HCT116 (cell line): ENCODE measurements at places on chromosomes 7 and 10. TPM values are rescaled to one million over a fixed set of nuclear protein-coding genes. Genes with fewer than 3 reads are reported as not detected.

DNA sequence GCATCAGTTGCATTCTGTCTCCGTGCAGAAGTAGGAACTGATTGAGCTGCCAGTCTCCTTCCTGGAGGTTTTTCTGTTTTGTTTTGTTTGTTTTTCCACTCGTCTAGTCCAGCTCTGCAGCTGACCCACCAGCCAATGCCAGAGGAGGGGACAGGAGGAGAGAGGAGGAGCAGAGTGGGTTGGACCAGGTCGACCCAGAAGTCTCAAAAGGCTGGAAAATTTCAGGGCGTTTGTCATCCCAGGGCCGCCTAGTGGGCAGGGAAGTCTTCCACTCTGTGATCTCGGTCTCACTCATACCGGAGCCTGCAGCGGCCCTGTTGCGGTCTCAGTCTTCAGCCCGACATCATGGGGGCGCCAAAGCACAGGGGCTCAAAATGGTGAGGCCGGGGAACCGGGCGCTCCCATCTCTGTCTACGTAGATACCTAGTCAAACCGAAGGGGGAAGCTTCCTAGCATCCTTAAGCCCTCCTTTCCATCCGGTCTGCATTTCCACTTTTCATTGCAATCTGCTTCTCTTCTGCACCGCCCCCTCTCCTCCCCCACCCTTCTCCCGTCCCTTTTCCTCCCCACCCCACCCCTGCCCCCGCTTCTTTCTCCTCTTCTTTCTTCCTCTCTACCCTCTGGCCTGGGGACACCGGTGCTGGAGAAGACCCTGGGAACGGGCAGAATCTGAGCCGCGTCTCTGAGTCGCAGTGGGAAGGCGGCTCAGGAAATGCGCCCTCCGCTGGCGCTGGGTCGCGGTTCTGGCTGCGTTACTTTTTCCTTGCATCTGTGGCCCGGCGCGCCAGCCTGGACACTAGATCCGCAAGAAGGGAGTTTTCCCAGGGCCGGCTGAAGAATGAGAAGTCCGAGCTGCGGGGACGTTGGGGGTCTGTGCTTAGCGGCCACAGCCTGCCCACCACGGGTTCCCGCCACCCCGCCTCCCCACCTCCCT lies 16.2 kb upstream of the PAX2 start:
- H3K4me3 ChIP-seq: peak overlapping the region; percentile 62
- H3K4me1 ChIP-seq: peaks cover 37% of the 10 kb centered on the region
- peak overlapping the region; percentile 37 for H3K27ac ChIP-seq
- peak; percentile 87 for DNase-seq

DNA sequence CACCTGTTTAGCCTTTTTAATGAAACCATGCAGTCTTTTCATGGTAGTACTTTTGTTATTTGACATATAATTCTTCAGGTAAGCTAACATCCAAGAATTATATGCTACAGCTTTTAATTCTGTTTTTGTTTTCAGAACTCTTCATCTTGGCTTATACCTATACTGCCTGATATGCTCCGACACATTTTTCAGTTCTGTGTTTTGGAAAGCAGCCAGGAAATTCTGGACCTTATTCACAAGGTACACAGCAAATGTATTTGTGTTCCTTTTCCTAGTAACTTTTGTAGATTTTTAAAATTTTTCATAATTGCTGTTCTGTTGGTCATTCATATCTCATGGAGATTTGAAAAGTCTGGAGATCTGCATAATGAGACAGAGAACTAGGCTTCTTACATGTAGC lies 56.7 kb downstream of the BTAF1 start:
- H3K27me3 ChIP-seq: no peaks in the 10 kb centered on the region
- H3K4me1 ChIP-seq: no peaks in the 10 kb centered on the region
- peaks cover 14% of the 10 kb centered on the region for H3K36me3 ChIP-seq
- H3K27ac ChIP-seq: no peak overlapping the region

GRCh38 chr10:22552888-22553378 lies 161.4 kb downstream of the PIP4K2A start:
- H3K27me3 ChIP-seq: no peaks in the 10 kb centered on the region
- no peaks in the 10 kb centered on the region for H3K4me1 ChIP-seq
- no peak overlapping the region for H3K4me3 ChIP-seq
- DNase-seq: no peak

GRCh38 chr10:112519133-112519761 lies 72.2 kb downstream of the VTI1A start:
- peak overlapping the region; percentile 23 for H3K4me3 ChIP-seq
- peak; percentile 100 for DNase-seq
- peaks cover 86% of the 10 kb centered on the region for H3K4me1 ChIP-seq
- H3K27me3 ChIP-seq: no peaks in the 10 kb centered on the region
- peak overlapping the region; percentile 94 for H3K27ac ChIP-seq

DNA sequence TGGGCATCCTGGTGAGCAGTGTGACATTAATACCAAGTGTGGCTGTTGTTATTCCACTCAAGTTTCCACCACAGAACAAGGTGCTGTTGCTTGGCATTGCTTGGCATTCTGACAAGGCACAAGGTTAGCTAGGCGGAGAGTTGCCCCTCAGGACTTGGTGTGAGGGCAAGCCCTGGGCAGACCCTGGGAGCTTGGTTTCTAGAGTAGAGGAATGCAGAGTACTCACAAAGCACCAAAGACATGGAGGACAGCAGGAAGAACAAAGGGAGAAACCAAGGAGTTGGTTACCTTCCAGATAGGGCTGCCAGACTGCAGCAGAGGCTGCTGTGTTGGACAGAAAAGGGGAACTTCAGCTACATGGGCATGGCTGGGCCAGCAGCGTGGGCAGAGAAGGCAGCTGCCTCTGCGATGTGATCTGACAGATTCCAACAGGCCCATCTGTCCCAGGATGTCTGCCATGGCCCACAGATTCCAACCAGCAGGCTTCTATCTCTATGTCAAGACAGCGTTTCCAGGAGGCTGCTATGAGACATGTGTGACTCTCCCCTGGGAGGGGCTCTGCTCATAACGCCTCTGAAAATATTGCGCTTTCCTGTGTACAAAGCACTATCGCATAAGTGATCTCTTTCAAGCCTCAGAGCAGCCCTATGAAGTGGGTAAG lies 1.8 kb downstream of the GOLGA7B start:
- no peak for DNase-seq
- H3K4me1 ChIP-seq: peaks cover 4% of the 10 kb centered on the region; the same call in 1 of the 2 replicates
- peaks cover 7% of the 10 kb centered on the region; the same call in 1 of the 2 replicates for H3K27me3 ChIP-seq
- H3K27ac ChIP-seq: no peak overlapping the region
- no peak overlapping the region for H3K4me3 ChIP-seq

- no peaks in the 10 kb centered on the region for H3K4me1 ChIP-seq
- H3K27me3 ChIP-seq: no peaks in the 10 kb centered on the region
- H3K36me3 ChIP-seq: no peaks in the 10 kb centered on the region
- no peak for DNase-seq
- no peak overlapping the region for H3K4me3 ChIP-seq
- no peak overlapping the region for H3K27ac ChIP-seq
Observed at GRCh38 chr10:50369931-50370330, 118.6 kb upstream of the ASAH2 start.

GRCh38 chr10:4568731-4569130 lies 257.3 kb upstream of the AKR1E2 start:
- no peaks in the 10 kb centered on the region for H3K36me3 ChIP-seq
- H3K4me1 ChIP-seq: no peaks in the 10 kb centered on the region
- no peaks in the 10 kb centered on the region for H3K27me3 ChIP-seq
- H3K27ac ChIP-seq: no peak overlapping the region
- no peak overlapping the region for H3K4me3 ChIP-seq

- peaks cover 63% of the 10 kb centered on the region for H3K36me3 ChIP-seq
- no peaks in the 10 kb centered on the region for H3K4me1 ChIP-seq
- no peak overlapping the region for H3K4me3 ChIP-seq
- no peak for DNase-seq
Observed at GRCh38 chr7:55200441-55200840, 164.7 kb upstream of the LANCL2 start.

GRCh38 chr7:40822861-40823260 lies 688.1 kb downstream of the SUGCT start:
- H3K36me3 ChIP-seq: no peaks in the 10 kb centered on the region
- H3K27me3 ChIP-seq: no peaks in the 10 kb centered on the region
- H3K27ac ChIP-seq: no peak overlapping the region
- H3K4me1 ChIP-seq: no peaks in the 10 kb centered on the region
- no peak overlapping the region for H3K4me3 ChIP-seq

DNA sequence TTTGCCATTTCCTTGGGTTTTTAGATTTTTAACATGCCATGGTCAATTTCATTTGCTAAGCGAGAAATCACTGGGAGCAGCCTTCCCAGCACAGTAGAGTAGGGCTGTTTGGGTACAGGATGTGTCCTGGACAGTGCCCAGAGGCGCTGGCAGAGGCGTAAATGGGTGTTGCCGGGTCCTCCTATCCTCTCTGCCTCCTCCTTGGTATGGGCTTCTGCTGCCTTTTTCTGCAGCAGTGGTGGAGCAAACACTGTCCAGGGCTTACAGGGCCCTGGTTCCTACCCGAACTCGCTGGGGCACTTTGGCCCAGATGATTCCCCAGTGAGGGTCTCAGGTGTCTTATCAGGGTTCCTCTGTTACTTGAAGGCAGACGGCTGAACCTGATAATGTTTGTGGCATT lies 298.3 kb downstream of the RPS24 start:
- no peaks in the 10 kb centered on the region for H3K4me1 ChIP-seq
- no peaks in the 10 kb centered on the region for H3K27me3 ChIP-seq
- no peaks in the 10 kb centered on the region for H3K36me3 ChIP-seq
- no peak overlapping the region for H3K4me3 ChIP-seq

DNA sequence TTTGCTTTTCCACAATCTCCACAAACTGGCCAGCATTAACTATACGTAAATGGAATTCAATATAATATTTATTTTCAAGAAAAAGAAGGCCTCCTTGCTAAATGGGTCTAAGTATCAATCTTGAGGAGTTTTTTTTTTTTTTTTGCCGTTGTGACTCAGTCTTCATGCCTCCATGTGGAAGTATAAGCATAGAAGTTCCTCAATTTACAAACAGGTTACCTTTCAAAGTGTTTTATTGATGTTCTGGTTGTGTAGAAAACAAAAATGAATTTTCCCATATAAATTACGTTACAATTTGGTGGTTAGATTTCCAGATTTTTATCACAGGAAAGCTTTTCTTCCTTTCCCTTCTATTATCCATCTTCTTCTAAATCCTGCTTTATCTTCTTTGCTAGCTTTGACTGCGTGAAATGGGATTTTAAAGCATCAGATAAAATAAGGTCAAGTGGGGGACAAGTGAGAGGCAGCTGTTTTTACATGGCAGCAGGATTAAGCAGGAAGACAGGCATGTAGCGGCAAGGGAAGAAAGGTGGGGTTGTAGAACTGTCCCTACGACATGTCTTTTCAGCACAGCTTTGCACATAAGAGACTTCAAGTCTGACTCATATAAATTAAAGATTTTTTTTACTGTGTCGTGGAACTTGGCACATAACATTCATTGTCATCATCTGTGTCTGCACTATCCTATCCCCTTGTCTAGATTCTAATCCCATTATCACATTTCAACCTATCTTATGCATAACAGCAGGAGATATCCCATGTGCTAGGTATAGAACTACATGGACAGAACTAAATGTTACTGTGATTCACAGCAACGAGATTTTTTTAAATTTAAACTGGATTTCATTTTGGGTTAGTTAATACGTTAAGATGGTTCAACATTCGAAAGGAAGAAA lies 135.3 kb upstream of the FAM3C start:
- no peaks in the 10 kb centered on the region for H3K27me3 ChIP-seq
- H3K4me3 ChIP-seq: no peak overlapping the region
- no peak for DNase-seq
- peaks cover 32% of the 10 kb centered on the region for H3K36me3 ChIP-seq
- H3K27ac ChIP-seq: peak overlapping the region; percentile 77
- H3K4me1 ChIP-seq: peaks cover 32% of the 10 kb centered on the region

- no peaks in the 10 kb centered on the region for H3K36me3 ChIP-seq
- H3K27me3 ChIP-seq: peaks cover 68% of the 10 kb centered on the region
- H3K4me3 ChIP-seq: no peak overlapping the region
Observed at GRCh38 chr7:103569621-103570305, 123.8 kb upstream of the SLC26A5 start.

- H3K36me3 ChIP-seq: no peaks in the 10 kb centered on the region
- no peak for DNase-seq
- H3K4me1 ChIP-seq: no peaks in the 10 kb centered on the region
- no peak overlapping the region for H3K27ac ChIP-seq
Observed at GRCh38 chr10:58842860-58843376, 330.2 kb downstream of the BICC1 start.

DNA sequence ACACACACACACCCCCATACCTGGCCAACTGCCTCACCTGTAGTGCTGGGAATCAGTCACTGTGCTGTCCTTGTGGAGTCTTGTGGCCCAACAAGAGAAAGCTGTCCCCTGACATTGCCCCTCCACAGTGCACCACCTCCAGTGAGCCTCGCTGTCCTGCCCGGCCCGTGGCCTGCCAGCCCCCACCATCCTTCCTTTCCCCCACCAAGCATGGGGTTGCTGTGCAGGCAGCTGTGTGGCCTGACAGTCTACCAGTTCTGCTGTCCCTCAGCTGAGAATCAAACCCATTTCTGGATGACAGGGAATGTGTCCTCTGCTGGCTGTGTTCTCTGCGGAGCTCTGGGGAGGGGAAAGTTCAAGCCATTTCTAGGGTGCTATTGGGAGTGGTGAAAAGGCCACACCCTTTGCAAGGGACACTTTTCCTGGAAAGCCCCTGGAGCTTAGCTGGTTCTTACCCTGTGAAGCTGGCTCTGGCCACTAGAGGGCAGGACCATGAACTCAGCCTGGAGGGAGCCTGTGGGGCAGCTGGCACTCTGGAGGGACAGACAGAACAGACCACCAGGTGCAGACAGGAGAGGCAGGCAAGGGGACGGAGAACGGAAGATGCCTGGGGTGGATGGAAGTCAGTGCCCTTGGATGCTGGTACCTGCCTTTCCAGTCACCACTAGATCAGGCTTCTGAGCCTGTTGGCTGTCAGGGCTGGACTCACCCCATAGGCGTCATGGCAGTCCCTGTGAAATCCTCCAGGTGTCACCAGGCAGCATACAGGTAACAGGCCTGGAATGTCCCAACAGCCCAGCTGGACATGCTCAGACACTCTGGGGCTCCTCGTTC lies 10.5 kb upstream of the MTPAP start:
- H3K4me1 ChIP-seq: peaks cover 21% of the 10 kb centered on the region
- DNase-seq: peak; percentile 82
- H3K27me3 ChIP-seq: no peaks in the 10 kb centered on the region
- no peak overlapping the region for H3K27ac ChIP-seq
- no peaks in the 10 kb centered on the region for H3K36me3 ChIP-seq

DNA sequence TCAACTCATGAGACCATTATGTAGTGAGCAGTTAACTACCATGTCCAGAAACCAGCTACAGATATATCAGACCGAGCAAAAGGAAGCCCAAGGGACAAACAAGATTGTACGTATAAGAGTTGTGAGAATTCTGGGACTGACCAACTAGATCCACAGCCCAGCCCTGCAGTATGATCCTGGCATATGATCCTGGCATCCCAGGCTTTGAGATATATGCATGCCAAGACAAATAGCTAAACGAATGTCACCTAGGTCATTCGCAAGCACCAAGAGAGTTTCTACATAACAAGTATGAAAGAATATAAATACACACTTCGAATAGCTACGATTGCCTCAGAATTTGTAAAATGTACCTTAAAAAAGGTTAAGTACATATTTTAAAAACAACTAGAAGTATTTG lies 56.4 kb upstream of the PMPCB start:
- H3K36me3 ChIP-seq: no peaks in the 10 kb centered on the region
- DNase-seq: no peak

The CCL26 gene
- 0.49 TPM for total RNA-seq

The ITGB8 gene
- total RNA-seq: 2.4 TPM

The AGR2 gene
- total RNA-seq: 0.93 TPM

The CHRM2 gene
- not detected for total RNA-seq

The RGR gene
- total RNA-seq: not detected

The STOX1 gene
- 5.9 TPM for total RNA-seq

The STEAP2 gene
- total RNA-seq: 13.4 TPM

The CYTH3 gene
- total RNA-seq: 16.7 TPM

The APBB1IP gene
- 0.27 TPM for total RNA-seq
